ENCODE measurements at places on chromosomes 5 and 9.

GRCh38 chr9:12730927-12731326 is 37.7 kb downstream of the TYRP1 start:
- DNase-seq = no peak

GRCh38 chr9:131181091-131181681 is 55.8 kb downstream of the NUP214 start:
- no peak for DNase-seq

- no peak for DNase-seq
Measured at GRCh38 chr9:84829997-84830696, 160.6 kb downstream of the NTRK2 start.

DNA sequence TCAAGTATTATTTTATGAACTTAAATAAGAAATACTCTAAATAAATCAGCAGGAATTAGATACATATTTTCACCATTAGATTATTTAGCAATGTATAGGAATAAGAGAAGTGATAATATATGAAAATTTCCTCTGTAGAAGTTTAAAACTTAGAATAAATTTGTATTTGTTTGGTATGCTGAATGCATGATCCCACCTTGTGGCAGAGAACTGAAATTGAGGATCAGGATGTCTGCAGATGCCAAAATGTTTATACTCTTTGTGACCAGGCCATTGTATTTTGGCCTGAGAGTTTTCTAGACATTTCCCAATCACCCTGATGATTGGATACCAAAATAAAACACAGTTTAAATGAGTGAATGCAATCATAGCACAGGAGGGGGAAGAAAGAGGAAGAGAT is 6.3 kb downstream of the TYRP1 start:
- no peak for DNase-seq

Data from amniotic stem cell (primary cell).